ENCODE measurements at places on chromosomes 7 and 10.

GRCh38 chr10:36042135-36042534, 400.0 kb upstream of the FZD8 start:
- DNase-seq, result no peak

DNA sequence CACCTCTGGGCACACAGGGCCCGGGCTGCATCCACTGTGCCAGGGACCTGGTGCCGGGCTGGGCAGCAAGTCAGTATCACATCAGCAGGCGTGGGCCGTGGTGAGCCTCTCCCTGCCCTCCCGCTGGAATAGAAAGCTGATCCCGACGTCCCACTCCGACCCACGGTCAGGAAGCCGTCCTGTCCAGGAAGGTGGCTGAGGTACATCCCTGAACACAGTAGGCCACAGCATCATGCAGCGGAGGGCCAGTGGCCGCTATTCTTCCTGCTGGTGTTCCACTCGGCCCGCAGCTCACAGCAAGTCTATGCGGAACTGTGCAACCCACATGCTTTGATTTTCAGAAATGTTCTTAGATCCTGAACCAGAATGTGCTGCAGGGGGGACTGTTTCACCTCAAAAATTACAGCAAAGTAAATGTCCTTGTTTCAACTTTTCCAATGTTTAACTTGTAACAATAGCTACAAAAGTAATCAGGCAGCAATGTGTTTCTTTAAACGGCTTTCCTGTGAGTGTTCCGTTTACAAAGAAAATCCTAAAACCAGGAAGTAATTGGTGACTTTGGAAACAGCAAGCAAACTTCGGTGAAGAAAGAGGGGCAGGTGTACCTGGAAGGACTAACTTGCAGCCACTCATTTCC, 676 bp upstream of the GPR146 start:
- DNase-seq, result no peak

GRCh38 chr7:132785870-132786269, 209.6 kb upstream of the PLXNA4 start:
- DNase-seq, result no peak

DNA sequence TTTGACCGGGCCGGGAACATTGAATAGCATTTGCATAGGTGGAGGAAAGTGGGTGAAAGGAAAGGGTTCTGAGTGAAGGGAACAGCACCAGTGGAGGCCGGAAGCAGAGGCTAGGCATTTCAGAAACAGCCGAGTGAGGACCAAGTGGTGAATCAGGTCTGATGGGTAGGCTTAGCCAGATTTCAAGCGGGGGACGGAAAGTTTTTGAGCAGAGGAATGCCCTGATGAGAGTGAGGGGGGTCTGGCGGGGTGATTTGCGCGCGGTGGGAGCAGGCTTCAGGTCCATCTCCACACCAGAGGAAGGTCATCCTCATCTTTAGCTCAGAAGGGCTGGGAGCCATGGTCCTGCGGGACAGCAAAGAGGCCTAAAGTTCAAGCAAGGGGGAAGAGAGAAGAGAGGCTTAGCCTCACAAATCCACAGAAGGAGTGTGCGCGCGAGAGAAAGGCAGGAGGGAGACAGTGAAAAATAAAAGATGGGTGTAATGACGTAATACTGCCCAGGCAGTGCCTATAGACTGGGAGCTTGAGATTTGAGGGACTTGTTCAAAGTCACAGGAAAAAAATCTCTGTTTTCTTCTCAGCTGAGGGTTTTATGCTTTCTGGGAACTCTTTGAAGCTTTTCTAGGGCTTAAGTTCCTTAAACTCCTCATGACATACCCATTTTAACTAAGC, 1.0 kb upstream of the DENND2A start:
- no peak for DNase-seq

GRCh38 chr7:38307640-38308039, 34.2 kb upstream of the TARP start:
- DNase-seq, result no peak

- no peak for DNase-seq
Measured at GRCh38 chr7:150717814-150718420, 1.5 kb downstream of the GIMAP1 start.

DNA sequence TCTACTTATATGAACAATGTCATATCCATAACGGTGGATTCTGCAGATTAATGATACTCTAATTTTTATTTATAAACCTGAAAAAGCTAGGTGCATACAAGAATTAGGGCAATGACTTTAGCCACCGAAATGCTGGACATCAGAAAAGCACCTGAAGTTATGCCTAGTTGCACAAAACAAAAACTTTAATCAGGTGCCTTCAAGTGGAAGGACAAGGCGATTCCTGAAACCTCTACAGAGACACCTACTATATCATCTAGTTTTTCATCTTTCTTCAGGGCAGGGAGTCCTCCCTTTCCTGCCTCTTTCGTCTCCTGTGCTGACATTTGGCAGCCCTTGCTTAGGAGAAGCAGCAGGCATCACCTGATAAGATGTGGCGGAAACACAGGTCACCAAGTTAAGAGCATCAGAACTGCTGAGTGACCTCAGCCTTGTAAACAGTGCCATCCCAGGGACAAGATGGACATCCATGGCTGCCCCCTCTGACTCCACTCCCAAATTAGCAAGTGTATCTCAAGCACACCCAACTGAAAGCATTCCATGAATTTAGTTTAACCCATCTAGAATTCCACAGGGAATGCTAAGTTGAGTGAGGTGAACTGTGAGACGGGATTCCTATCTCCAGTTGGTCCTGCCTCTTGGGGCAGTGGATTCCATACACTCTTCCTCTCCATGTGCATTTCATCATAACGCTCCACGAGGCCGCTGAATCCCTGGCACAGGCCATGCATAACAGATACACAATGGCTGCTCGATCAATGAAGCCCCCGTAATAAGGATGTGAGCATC, 5.8 kb downstream of the ITPRIP start:
- no peak for DNase-seq

- DNase-seq, result no peak
Measured at GRCh38 chr10:112628951-112629609, 182.1 kb downstream of the VTI1A start.

GRCh38 chr7:28364082-28364481, 48.2 kb upstream of the CREB5 start:
- DNase-seq, result no peak

GRCh38 chr10:131113165-131113564, 198.4 kb downstream of the TCERG1L start:
- DNase-seq, result no peak

- DNase-seq, result no peak
Measured at GRCh38 chr10:17782921-17783665, 26.1 kb upstream of the MRC1 start.

DNA sequence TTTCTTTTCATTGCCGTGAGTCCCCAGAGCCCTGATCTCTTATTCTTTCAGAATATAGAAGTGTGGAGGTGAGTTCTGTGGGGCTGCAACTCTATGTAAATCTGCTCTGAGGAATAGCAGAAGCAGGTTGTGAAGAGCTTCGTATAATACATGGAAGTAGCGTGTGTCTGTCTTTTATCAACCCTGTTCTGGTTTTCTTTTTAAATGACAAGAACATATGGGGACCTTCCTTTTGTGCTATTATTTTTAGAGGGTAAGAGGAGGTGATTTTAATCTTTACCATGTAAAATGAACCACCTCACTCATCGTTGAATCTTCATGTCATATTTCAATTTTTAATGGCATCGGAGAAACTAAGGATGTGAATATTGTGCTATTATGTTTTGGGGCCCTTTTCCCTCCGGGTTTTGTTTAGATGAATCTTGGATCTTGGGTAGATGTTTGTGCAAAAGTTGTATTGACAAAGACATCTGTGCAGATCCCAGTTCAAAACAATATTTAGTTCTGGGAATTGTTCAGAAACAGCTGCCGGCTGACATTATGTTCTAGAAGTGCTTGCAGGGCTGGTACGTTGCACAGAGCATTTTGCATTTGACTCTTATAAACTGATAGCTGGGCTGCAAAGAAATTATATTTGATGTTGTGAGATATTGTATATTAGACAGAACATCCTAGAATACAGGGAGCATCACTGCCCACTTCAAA, 46.7 kb downstream of the PLXDC2 start:
- no peak for DNase-seq

DNA sequence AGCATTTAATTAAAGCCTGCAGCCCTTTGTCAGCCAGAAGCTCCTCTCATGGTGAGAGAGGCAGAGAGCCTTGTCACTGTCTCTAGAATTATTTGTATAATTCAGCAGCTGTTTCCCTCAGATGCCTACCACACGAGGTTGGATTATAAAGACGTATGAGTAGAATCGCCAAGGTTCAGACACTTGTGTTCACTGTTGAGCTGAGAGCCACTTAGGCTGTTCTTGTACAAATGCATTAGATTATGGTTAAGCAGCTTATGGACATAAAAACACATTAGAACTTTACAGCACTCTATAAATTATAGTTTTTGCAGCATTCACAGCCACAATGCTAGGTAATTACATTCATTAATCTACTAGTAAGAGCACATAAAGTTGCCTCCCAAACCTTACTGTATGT, 282.6 kb downstream of the AUTS2 start:
- DNase-seq, result no peak

- DNase-seq, result no peak
Measured at GRCh38 chr7:99623702-99624447, 7.1 kb downstream of the ZSCAN25 start.

GRCh38 chr10:118940386-118940785, 89.1 kb upstream of the NANOS1 start:
- no peak for DNase-seq

DNA sequence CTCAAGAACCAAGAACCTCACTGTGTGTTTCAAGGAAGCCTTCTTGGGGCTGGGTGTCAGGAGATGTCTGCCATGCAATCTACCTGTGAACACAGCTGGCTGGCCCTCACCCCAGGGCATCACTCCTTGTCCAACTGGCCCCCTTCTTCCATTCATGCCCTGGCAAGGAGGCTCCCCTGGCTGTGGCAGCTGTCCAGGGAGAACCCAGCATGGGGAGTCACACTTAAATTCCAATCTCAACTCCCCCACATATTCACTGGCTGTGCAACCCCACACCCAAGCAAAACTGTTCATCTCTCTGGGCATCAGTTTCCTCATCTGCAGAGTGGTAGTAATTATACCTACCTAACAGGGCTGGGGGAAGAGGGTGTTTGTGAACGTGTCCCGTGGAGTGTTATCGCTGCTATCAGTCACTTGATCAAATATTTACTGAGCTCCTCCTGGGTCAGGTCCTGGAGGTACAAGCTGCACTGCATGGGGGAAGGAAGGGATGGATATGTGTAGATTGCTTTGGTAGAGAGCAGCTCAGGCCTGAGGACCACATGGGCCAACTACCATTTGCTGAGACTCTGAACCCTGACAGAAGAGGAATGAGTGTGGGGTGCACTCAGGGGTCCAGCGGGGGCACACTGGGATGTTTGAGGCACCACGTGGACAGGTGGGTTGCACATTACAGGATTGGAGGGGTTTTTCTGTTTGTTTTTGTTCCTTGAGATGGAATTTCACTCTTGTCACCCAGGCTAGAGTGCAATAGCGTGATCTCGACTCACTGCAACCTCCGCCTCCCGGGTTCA, 2.1 kb upstream of the GPRIN2 start:
- DNase-seq, result no peak

GRCh38 chr7:48118041-48118440, 29.0 kb downstream of the UPP1 start:
- DNase-seq, result no peak

GRCh38 chr7:12370249-12370648, 33.4 kb downstream of the VWDE start:
- DNase-seq, result no peak

DNA sequence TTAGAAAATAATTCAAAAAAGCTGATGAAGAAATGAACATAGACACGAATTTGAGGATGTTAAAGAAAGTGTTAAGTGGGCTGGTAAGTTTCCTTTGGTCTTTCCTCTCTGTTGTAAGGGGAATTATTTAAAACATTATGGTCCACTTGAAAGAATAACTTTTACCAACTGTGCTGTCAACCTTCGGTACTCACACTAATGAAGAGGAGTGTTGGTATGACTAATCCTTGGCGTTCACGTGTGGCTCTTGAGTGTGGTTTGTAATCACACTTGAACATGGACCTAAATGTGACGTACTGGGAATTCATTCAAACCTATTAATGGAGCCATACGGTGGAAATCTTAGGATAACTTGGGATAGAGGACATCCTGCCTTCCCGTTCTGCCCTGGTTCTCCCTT, 41.3 kb downstream of the TBXAS1 start:
- DNase-seq, result no peak

DNA sequence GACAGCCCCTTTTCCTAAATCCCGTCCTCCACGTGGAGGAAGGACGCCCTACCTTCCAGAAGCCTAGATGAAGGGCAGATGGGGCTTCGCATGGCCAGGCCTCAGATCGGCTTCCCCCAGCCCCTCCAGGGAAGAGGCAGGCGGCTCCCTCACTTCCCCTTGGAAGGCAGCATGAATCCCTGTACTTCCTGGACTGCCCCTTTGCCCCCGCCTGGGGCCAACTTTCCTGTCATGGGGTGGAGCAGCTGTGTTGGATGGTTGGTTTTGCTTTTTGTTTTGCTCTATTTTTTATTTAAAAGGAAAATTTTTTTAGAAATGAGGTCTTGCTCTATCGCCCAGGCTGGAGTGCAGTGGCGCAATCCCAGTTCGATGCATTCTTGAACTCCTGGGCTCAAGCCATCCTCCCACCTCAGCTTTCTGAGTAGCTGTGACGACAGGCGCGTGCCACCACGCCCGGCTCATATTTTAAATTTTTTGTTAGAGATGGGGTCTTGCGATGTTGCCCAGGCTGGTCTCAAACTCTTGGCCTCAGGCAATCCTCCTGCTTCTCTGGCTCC, 27.2 kb downstream of the GTF2IRD1 start:
- no peak for DNase-seq

DNA sequence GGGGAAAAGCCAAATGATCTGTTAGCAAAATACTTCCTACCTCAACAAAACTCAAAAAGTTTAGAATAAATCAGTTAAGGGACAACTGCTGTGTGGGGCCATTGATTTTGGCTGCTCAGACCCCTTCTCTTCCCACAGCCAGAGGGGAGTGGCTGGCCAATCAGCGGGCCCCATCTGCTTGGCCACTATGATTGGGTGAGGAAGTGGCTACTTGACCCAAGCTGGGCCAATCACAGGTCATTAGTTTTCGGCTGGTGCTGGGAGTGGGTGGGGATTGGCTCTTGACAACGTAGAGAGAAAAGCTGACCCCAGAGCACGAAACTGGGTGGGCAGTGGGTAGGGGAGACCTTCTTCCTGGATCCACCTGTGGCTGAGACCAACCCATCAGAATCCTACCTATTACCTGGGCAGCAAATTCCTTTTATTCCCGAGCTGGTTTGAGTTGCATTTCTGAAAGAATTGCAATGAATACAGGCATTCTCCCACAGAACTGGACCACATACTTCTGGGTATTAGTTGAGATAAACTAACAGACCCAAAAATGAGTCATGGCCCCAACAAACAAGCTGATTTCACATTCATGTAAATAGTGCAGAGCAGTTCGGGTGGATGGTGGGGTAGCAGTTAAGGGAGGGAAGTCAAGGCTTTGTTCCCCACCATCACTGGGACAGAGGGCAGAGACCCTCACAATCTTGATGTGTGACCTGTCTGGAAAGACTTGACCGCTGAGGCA, 35.6 kb upstream of the HMX3 start:
- no peak for DNase-seq

- no peak for DNase-seq
Measured at GRCh38 chr10:103766751-103767505, 88.4 kb downstream of the SH3PXD2A start.

Measured in activated T-helper 1 cell treated with anti-CD3 and anti-CD28 coated beads, Interleukin-2, amount 50 U/mL, for 16 hours (primary cell).